ENCODE measurements at places on chromosomes 12 and 14.

GRCh38 chr12:48119834-48120195, 651 bp downstream of the PFKM start:
- DNase-seq: no peak

DNA sequence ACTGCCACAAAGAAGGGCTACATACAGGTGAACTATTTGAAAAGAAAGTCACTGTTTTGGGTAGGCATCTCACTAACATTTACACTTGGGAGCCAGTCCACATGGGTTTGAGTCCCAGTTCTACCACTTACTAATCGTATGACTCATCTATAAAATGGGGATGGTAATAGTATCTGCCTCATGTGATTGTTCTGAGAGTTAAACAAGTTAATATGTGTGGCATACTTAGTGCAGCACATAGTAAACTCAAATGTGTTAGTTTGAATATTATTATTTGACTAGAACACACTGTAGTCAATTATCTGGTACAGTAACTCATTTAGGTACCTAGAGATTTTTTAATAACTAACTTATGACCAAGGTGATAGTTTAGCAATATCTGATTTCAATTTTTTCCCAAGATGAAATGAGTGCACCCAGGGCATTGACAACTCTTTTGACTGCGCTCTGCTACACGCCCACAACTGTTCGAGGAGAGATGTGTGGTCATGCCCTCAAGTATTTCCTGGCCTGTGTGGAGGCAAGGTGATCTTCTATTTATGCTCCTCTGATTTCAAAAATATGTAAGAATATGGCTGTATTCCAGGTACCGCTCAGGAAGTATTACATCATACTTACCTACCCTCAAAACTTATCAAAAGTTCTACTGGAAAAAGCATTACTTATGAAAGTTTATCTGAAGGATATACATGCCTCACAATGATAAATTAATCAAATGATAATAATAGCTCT, 210.6 kb upstream of the EGLN3 start:
- no peak for DNase-seq

- DNase-seq: no peak
Observed at GRCh38 chr14:34012369-34012768, 61.5 kb upstream of the EGLN3 start.

DNA sequence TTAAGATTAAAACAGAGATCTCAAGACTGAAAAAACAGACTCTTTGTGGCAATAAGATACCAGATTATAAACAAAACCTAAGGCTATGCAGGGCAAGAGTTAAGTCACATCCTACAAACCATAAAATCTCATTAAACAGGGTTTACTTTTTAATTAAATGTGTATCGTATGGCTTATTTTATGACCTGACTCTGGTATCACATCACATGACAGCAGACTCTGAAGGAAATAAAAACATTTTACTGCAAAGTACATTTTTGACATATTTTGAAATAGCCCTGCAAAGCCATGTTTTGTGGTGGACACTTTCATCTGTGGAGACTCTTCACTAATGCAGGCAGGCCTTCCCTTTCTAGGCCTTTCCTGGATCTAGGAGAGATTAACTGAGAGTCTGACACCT, 327.6 kb upstream of the CLEC14A start:
- no peak for DNase-seq

DNA sequence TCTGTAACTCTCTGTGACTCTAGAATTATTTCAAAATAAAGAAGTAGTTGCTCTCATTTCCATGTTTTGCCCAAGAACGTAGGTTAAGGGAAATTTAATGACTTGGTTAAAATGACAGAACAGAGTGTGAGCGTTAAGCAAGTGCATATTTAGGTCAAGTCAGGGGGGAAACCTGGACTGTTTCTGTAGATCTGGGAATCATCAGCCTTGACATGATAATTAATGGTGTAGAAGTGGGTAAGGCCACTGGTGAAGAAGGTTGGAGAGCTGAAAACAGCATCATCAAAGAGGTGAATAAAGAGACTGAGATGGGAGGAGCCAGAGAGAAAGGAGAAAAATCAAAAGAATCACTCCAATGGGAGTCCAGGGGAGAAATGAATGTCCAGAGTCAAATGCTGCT, 49.4 kb upstream of the STK38L start:
- DNase-seq: no peak

DNA sequence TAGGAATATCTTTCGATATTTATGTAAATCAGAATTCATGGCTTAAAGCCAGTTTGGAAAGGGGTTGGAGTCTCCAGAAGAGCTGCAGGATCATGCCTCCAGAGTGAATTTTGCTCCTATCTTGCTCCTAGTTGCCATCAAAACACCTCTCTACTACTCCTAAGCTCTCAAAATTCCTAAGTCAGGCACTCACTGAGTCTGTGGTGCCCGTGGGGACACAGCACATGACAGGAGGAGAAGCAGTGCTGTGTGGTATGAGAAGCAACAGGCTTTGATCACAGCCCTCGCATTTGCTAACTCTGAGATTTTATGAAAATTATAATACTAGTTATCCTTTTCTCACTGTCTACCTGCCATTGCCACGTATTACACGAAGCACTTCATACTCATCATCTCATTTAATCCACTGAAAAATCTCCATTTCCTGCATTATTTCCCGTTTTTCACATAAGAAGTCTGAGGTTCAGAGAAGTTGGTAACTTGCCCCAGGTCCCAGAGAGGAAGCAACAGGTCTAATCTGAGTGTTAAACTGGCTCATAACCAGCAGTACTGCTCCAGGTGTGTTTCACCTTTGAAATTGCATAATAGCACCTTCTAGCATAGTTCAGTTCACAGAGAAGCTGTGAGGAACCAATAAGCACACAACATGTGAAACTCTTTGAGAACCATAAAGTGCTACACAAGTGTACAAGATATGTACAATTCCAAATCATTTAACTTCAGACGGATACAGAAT, 33.1 kb upstream of the SLC35F4 start:
- no peak for DNase-seq

DNA sequence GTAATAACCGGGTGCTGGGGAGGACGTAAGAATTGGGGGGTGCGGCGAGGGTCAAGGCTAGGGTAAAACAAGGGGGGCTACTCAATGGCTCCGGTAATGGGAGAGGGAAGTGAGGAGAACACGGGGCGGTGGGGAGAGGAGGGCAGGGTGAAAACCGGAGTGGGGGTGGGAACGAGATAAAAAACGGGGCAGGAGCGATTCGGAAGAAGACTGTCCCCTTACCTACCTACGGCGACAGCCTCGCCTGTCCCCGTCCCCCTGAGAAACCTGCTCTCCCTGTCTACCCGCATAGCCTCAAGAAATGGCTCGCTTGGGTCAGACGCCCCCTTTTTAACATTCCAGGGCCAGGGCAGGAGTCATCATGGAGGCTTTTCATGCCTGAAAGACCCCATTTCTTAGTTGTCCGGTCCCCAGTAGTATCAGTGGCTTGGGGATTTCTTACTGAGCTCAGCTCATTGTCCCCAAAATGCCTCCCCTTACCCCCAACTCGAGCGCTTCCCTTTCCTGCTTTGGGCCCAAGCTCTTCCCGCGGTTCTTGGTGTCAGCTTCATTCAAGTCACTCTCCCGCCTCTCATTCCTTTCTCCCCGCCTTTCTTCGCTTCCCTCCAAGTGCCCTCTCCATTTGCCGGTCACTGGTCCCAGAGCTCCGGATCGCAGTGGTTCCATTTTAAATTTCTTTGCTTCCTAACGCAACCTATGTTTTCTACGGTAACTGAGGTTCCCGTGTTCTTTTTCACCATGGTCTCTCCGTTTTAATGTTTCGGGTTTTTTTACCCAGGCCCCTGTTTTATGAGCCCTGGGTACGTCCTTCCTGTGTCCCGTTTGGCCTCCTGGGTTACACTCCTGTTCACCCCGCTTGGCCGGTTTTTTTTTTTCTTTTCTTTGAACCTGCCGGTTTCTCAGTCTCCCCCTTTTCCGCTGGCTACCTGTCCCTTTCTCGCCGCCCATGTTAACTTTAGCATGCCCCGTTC, 1.2 kb upstream of the WSB2 start:
- DNase-seq: no peak

- no peak for DNase-seq
Observed at GRCh38 chr12:51200156-51200555, 17.7 kb downstream of the POU6F1 start.

Data from activated CD4-positive, CD25-positive, alpha-beta regulatory T cell treated with anti-CD3 and anti-CD28 coated beads, Interleukin-2, amount 50 U/mL, for 16 hours (primary cell).